ENCODE measurements at places on chromosomes 2 and 18.

DNA sequence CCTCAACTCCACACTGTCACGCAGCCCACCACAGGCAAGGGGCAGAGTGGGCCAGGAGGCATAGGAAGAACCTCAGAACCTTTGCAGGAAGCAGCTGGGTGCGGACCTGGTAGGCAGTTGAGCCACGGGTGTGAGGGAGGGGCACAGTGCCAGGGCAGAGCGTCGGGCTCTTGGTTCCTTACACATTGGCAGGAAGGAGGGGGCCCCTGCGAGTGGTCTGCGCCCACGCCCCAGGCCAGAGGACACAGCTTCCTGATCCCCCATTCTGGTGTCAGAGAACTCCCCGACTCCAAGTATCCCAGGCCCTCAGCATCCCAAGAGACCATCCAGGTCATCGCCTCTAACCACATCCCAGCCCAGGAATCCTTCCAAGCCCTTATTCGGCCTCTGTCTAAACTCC lies 61.5 kb downstream of the TNS1 start:
- DNase-seq, result no peak

DNA sequence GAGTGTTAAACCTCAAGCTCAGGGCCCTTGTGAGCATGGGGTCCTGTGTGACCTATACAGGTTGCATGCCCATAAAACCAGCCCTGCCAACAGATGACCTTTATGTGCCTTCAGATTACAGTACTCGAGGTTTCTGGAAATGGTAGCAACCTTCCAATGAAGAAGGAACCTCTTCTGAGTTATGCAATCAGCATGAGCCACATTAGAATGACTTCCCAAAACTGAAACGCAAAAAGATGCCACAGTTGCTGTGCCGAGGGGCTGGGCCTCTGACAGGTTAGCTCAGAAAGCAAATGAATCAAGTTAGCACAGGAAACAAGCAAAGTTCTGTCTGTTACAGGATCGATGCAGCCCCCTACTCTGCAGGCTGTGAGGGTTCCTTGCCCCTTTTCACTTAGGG lies 37.7 kb downstream of the TGFA start:
- no peak for DNase-seq

DNA sequence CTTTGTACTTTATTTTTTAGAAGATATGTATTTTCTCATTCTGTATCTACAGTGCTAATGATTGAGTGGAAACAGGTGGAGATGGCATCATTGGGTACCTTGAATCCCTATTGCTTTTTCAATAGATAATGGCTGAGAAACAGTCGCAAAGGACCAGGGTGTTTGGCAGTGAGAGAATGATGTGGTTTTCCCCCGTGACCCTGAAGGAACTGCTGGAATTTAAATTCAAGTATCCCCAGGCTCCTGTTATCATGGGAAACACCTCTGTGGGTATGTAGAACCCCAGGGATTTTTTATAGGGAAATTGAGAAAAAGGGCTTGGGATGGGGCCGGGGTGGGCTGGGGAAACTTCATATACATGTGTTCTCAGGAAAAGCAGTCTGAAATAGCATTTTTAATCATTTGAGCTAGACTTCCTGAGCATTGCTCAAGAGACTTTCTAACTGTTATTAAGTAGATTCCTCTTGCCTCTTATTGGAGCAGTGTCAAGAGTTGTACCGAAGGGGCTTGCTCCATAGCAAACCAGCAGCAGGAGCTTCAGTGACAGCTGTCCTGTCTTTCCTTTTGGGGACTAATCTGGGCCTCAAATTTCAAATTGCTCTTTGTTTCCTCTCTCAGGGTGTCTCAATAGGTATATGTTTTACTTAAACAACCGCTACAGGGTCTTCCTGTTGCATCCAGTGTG lies 18.9 kb downstream of the AOX1 start:
- DNase-seq, result no peak

GRCh38 chr2:11101430-11101829 lies 53.8 kb upstream of the SLC66A3 start:
- no peak for DNase-seq

DNA sequence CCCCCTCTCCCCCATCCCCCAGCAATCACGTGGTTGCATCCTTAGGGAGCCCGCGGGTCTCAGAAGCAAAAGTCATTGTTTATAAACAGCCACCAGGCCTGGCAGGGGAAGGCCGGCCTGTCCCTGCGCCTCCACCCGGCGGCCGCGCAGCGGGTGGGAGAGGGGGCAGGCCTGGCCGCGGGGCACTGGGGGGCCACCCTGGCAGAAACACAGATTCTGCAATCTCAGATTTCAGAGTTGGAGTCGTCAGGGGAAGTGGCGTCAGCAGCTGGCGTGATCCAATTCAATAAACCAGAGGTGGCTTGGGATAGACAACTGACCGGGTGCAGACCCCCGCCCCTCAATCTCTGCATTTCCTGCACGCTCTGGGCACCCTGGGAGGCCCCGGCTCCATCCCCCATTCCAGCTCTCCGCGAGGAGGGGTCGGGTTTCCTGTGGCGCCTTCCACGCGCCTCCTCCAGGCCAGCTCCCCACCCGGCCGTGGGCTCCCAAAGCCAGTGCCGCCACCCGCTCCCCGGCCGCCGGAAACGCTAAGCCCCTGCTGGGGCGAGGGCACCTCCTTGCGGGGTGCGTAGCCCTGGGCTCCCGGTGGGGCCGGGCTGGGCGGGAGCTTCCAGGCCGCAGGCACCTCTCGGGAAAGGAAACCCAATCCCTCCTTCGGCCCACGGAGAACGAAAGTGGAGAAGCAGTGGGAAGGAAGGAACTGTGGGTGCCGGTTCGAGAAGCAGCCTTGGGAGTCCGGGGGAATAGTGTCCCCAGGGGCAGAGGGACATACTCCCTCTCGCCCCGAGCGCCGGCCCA lies 1.1 kb downstream of the BIN1 start:
- DNase-seq, result no peak

GRCh38 chr18:50277942-50278341 lies 3.4 kb downstream of the MBD1 start:
- no peak for DNase-seq

DNA sequence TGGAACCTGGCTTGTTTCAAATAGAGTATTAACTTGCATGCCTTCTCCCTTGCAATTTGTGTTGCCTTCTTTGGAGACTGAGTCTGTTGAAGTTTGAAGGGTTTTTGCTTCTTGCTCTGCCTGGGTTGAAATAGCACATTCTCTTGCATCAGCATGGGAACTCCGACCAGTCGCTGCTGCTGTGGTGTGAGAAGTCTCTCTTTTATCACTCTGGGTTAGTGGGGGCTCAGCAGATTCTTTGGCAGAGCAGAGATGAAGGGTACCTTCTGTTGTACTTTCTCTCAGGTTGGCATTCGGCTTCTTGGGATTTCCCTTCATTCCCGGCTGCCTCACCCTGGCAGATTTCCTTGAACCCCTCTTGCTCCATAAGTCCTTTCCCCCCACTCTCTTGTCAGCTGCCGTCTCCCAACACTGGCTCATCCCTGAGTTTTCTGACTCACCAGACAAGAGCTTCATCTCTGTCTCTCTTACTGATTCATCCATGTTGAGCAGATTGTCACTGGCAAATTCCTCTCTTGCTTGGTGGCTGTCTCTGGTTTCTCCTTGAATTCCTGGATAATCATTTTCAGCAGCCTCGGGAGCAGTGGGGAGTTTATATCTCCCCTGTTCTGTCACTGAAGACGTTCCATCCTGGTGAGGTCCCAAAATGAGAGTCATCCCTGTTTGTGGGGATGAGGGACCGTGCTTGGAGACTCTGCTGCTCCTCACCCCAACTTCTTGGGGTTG lies 49.9 kb downstream of the ALPK2 start:
- no peak for DNase-seq

DNA sequence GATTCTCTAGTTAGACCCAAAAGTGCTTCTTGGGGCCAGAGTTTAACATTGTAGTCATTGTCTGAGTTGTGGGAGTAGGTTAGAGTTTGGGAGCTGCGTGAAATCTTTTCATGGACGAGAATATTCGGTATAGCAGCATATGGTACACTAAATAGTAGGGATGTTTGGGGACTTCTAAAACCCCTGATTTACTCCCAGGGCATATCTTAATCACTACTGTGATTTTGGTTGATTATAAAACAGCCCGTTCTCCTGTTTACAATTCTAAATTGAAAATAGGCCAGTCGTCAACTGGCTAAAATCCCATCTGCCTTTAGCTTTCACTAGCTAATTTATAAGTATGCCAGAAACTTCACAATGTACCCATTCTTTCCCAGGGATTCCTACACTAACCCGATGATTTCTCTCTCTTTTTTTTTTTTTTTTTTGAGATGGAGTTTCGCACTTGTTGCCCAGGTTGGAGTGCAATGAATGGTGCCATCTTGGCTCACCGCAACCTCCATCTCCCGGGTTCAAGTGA lies 44.3 kb downstream of the MOB4 start:
- no peak for DNase-seq

DNA sequence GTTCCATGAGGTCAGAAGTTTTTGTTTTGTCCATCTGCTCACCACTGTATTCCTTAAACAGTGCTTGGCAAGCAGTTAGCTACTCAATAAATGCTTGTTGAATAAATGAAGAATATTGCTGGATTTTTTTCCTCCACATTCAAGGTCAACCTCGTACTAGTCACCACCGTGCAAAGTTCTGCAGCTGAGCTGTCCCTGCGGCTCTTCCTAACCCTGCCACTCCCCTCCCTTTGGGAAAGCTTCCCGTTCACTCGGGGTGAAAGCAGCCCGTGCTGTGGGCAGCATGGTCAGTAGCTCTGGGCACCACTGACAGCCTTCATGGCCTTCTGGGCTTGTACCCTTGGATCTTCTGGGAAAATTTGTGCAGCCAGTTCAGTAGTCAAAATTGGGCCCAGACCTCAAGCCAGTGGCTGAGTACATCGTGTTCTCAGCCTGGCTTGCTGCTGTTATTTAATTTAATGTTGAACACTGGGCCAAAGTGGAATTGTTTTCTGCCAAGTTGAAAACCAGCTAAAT lies 469.3 kb upstream of the RAB12 start:
- peak; percentile 37 for DNase-seq

GRCh38 chr18:57737400-57738060 lies 65.6 kb downstream of the ATP8B1 start:
- DNase-seq, result peak; percentile 49

GRCh38 chr2:33291278-33292013 lies 185.0 kb upstream of the RASGRP3 start:
- DNase-seq, result no peak

- DNase-seq, result no peak
Observed at GRCh38 chr2:241064008-241064801, 37.9 kb downstream of the MTERF4 start.

DNA sequence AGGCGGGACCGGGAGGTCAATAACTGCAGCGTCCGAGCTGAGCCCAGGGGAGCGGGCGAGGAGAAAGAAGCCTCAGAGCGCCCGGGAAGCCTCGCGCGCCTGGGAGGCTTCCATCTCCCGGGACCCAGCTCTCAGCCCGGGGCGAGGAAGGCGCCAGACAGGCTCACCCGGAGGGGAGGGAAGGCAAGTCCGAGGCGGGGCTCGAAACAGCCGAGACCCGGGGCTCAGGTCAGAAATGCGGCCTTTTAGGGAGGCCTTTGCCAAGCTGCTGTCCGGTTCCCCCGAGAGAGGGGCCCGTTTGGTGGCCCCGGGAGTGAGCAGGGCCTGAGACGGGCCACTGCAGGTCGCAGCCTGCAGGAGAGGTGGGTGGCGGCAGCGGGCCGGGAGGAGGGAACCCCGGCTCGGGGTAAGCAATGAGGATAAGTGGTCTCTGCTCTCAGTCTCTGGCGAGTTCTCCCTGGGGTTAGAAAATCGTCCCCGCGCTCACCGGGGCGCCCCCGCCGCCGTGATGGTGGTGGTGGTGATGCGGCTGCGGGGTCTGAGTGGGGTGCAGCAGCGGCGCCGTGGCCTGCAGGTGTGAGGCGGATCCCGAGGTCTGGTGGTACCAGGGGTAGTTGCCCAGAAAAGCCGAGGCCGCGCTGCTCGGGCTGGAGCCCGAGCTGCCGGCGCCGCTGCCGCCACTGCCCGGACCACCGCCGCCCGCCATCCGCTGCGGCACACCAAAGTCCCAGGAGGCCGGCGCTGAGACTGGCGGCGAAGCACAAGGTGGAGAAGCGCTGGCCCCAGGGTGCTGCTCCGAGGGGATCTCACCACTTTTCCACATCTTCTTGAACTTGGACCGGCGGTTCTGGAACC lies 2.4 kb downstream of the DLX2 start:
- DNase-seq, result no peak

GRCh38 chr2:51401546-51401945 lies 369.6 kb upstream of the NRXN1 start:
- DNase-seq, result no peak

Measured in left ventricle myocardium inferior (tissue), 1 donor.